ENCODE measurements at places on chromosomes 1 and 21.

GRCh38 chr1:174017231-174017970 is 4.8 kb downstream of the RC3H1 start:
- no peak for DNase-seq

DNA sequence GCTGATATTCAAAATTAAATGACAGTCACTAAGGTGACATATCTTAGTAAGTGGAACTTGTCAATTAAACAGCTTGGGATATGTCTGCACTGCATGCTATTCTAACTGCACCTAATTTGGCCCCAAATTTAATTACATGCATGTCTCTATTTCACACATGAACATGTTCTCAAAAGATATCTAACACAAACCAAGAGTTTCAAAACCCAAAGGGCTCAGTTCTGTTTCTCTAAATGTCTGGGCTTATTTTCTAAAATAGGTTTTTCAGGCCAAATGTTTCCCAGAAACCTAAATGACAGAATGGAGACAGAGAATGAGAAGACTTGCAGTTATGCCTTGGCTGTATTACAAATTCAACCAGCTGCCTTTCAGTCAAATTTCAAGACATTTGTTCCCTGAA is 11.3 kb downstream of the RAB29 start:
- no peak for DNase-seq

- DNase-seq: no peak
Observed at GRCh38 chr1:18644013-18644399, 13.4 kb downstream of the PAX7 start.

DNA sequence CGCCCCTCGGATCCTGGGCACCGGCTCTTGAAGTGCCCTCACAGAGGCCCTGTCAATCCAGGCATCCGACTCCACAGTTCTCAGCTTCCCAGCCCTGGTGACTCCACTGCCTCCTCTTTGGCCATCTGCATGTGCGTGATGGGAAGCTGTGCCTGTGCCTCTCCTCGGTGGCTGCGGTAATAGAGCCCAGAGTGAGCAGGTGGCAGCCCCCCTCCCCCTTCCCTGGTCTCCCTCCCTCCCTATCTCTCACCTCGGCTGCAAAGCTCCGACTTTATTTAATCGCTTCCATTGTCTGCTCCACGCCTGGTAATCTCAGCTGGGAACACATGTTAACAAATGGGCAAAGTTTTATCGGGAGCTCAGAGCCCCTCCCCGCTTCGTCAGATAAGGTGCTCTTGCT is 91.9 kb downstream of the IGSF21 start:
- DNase-seq: peak; percentile 69

DNA sequence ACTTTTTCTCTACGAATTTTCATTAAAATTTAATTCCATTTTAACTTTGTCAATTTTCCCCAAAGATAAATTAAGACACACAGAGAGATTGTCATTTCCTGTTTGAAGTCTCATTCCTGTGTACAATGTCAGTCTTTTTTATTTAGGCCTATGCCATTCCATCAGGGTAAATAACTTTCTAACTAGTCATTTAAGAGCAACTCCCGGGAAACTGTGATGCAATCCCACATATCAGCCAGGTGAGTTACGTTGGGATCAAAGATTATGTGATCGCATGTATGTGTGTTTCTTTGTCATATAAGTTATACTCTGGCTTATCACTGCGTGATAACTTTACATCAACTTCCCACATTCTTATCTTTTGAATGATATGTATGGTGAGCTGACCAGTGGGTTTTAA is 86.1 kb upstream of the S1PR1 start:
- no peak for DNase-seq

DNA sequence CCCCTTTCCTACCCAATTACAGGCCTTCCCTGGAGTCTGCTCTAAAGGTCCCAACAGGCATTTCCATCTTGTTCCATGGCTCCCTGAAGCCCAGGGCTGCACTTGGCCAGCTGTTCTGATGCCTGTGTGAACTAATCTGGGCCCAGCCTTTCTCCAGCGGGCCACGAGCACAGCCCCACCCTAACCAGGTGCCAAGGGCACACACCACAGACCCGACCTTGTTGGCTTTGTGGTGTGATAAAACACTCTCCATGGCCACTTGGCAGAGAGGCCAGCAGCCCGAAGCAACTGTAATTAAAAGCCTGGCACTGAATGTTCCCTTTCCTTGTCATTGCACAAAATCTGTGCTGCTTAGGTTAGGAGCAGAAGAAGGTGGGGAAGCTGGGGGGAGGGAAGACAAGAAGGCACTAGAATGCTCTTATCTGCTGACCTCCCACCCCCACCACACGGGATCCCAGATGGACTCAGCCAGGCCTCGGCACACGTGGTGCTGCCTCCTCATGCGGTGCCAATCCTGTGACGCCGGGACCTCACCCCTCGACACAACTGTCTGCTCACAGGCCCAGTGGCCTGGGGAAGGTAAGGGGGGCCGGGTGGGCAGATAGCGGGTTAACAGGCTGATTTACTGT is 9.9 kb downstream of the HCRTR1 start:
- no peak for DNase-seq

GRCh38 chr21:39142972-39143371 is 40.3 kb downstream of the PSMG1 start:
- no peak for DNase-seq

DNA sequence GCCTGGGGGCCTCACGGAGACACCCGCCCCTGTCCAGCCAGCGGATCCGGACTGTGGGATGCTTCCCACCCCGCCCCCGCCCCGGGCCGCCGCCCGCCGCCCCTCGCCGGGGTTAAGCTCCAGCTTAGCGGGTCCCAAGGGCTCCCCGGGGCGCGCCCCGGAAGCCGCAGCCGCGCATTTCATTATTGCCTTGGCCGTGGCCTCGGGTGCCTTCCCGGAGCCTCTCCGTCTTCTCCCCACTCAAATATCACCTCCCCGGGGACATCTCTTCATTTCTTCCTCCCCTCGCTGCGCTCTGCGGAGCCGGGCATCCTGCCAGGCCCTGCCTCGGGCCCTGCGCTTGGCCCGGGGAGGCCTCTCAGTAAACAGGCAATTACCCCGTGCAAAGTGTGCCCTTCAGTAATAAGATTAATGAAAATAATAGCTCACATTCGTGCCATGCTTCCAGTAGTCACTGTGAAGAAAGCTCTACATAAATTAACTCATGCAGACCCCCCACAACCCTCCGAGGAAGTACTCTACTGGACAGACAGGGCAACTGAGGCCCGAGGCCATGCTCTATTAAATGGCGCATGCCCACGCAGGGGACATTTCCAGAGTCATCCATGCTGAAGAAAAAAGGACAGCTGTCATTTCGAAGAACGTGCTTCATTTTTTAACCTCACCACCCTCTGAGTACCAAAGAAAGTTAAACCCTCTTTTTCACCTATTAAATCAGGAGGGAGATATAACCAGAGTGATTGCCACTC is 49.9 kb upstream of the LAPTM5 start:
- peak; percentile 98 for DNase-seq

DNA sequence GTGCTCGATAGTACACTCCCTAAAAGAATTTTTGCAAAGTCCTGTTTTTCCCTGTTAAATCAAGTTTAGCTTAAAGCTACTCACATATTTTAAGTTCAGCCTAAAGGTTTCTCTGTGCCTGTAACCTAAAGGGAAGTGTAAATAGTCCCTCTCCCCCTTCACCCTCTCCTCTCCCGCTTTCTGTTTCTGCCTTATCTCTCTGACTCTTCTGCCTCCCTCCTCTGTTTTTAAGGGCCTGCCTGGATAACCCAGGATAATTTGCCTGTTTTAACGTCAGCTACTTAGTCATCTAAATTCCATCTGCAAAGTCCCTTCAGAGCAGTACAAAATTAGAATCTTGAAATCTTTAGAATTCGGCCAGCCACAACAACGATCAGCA is 92.6 kb downstream of the NID1 start:
- no peak for DNase-seq

- DNase-seq: no peak
Observed at GRCh38 chr21:40253112-40253511, 385.9 kb downstream of the PCP4 start.

GRCh38 chr21:27315373-27315772 is 348.5 kb upstream of the ADAMTS5 start:
- no peak for DNase-seq

DNA sequence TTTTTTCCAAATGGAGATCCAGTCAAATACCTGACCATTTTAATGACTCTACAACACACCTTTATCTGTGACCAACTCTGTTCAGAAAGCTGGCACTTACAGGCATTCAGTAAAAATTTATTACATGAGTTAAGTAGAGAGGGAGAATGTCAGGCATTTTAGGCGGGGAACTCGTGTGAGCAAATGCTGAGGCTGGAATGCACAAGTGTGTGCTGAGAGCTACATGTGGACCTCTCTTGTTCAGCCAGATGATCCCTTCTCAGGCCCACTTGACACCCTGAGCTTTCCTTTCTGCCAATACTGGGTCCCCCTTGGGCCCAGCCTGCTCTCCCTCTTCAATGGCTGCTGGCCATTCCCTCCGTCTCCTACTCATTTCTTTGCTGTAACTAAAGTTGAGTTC is 11.7 kb downstream of the PPIH start:
- no peak for DNase-seq

DNA sequence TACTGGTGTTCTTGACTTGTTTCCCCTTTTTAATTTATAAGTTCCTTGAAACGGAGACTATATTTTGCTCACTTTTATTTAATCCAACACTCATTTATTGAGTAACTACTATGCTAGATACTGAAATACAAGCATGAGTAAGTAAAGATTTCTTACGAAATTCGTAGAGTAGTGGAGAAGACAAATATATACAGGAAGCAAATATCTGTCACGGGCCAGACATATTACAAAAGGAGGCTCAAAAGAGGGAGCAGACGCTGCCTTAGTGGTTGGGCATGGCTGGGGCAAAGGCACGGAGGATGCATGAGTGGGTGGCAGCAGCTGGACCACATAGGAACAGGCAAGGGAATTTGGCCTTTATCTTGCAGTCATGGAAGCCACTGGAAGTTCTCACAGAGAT is 6.8 kb downstream of the NCF2 start:
- DNase-seq: no peak

- DNase-seq: no peak
Observed at GRCh38 chr1:70327306-70328076, 27.0 kb downstream of the ANKRD13C start.

DNA sequence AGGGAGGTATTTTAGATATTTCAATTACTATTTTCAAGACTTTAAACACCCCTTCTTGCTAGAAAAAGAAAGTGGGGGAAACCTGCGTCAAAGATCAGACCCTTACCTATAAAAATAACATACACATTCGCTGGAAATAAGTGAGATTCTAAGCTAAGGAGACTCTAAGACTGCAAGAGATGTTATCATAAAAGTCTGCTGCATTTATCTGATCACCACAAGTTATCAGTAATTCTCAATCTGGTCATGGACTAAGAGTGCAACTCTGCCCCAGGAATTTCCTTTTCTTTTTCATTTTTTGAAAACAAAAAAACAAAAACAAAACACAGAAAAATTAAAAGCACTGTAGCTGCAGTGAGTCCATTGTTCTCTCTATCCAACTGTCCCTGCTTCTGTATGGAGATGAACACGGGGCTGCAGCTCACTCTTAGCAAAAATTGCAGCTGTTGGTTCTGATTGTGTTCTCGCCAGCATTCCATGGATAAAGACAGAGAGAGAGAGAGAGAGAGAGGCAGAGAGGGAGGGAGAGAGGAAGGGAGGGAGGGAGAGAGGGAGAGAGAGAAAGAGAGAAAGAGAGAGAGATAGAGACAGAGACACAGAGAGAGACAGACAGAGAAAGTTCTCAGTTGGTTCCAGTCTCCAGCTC is 14.1 kb downstream of the XKR8 start:
- DNase-seq: no peak
